ENCODE measurements at places on chromosomes 16 and 17.

DNA sequence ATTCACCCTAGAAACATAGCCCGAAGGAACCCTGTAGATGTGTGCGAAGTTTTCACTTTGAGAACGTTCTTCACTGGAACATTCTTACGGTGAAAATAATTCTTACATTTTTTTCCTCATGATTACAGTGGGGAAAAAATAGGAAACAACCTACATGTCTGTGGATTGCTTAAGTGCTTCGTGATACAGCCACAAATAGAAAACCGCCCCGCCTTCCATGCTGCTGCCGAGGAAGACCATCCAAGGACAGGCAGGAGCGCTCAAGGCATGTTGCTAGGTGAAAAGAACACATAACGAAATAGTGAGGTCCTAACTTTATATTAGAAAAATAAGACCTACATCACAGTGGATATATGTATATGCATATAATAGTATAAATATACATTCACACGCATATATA is 78.8 kb downstream of the BMERB1 start:
- DNase-seq, result no peak

DNA sequence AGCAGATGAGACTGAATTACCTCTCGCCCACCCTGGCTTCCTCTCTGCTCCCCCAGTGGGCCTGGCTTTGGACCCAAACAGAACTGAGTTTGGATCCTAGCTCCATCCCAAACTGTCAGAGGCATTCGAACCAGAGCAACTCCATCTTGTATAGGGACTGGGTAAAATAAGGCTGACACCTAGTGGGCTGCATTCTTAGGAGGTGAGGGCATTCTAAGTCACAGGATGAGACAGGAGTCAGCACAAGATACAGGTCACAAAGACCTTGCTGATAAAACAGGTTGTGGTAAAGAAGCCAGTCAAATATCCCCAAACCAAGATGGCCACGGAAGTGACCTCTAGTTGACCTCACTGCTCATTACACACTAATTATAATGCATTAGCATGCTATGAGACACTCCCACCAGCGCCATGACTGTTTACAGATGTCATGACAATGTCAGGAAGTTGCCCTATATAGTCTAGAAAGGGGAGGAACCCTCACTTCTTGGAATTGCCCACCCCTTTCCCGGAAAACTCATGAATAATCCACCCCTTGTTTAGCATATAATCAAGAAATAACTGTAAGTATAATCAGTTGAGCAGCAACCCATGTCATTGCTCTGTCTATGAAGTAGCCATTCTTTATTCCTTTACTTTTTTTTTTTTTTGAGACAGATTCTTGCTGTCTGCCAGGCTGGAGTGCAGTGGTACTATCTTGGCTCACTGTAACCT is 44.4 kb downstream of the LYRM1 start:
- no peak for DNase-seq

GRCh38 chr17:74478420-74479100 is 12.1 kb downstream of the CD300A start:
- peak; percentile 11 for DNase-seq

DNA sequence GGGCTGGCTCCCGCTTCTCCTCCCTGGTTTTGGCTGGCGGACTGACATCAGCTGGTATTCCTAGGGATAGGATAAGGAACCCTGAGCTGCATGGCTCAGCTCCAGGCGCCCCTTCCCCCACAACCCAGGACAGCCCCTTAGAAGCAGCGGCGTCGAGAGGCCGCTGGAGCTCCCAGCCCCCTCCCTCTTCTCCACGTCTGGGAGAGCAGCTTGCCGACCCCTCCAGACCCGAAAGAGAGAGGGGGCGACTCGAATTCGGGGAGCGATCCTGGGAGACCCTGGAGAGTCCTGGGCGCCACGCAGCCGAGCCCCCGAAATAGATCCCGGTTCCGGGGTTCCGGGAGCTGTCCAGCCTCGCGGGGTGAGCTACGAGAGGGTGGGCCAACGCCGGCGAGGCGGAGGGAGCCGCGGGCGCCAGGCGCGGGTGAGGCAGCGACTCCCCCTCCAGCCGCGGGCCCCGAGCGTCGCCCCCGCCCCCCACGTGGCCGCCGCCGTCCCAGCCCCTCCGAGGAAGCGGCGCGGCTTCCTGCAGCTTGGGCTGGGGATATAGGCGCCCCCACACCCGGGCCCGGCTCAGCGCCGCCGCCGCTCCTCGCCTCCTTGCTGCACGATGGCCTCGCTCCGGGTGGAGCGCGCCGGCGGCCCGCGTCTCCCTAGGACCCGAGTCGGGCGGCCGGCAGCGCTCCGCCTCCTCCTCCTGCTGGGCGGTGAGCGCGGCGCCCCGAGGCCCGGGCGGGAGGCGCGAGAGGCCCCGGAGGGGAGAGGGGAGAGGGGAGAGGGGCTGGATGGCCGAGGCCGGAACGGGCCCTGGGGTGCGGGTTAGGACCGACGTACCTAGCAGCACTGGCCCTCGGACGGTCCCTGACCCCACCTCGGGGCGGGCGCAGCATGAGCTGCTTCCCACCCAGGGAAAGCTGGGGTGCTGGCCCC is at the start of gene RAMP2:
TSS of gene RAMP2 (plus strand) at position 576 of the 930 bp plus-strand sequence. CDS start at position 611, 35 bp downstream.
- peak; percentile 63 for DNase-seq
